ENCODE measurements at places on chromosomes 7 and 10. TPM values are rescaled to one million over a fixed set of nuclear protein-coding genes. Genes with fewer than 3 reads are reported as not detected.

Gene NPSR1
- total RNA-seq = not detected

Gene NKX2-3
- total RNA-seq = not detected

Gene MUC12
- total RNA-seq = 0.54 TPM

GRCh38 chr7:76069238-76069638 is 21.3 kb downstream of the MDH2 start:
- peak; percentile 98 for DNase-seq

DNA sequence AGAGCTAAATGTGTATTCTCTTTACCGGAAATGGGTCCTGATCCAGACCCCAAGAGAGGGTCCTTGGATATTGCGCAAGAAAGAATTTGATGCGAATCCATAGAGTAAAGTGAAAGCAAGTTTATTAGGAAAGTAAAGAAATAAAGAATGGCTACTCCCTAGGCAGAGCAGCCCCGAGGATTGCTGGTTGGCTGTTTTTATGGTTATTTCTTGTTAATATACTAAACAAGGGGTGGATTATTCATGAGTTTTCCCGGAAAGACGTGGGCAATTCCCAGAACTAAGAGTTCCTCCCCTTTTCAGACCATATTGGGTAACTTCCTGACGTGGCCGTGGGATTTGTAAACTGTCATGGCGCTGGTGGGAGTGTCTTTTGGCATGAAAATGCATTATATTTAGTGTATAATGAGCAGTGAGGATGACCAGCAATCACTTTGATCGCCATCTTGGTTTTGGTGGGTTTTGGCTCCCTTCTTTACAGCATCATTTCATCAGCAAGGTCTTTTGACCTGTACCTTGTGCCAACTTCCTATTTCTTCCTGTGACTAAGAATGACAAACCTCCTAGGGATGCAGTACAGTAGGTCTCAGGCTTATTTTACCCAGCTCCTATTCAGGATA is 60.4 kb downstream of the ARL4A start:
- peak; percentile 63 for DNase-seq

GRCh38 chr7:102472126-102473041 is 6.3 kb downstream of the POLR2J start:
- DNase-seq = no peak

DNA sequence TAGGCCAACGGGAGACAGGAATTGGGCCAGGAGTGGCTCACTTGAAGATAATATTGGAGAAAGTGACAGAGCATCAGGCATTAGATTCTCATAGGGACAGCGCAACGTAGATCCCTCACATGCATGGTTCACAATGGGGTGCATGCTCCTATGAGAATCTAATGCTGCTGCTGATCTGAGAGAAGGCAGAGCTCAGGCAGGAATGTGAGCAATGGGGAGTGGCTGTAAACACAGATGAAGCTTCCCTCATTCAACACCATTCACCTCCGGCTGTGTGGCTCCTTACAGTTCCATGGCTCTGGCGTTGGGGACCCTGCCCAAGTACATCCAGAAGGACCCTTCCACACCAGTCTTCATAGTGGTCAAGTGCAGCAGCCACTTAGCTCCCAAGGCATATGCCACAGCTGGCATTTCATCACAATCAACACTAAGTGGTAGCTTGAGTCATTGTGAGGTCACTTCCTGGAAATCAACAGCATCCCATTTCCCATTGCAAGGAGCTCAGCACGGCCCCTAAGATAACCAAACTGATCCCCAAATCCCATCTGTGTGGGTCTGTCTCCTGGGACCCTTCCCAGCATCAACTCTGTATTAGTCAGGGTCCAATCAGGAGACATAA is 174.5 kb downstream of the TPST1 start:
- no peak for DNase-seq

DNA sequence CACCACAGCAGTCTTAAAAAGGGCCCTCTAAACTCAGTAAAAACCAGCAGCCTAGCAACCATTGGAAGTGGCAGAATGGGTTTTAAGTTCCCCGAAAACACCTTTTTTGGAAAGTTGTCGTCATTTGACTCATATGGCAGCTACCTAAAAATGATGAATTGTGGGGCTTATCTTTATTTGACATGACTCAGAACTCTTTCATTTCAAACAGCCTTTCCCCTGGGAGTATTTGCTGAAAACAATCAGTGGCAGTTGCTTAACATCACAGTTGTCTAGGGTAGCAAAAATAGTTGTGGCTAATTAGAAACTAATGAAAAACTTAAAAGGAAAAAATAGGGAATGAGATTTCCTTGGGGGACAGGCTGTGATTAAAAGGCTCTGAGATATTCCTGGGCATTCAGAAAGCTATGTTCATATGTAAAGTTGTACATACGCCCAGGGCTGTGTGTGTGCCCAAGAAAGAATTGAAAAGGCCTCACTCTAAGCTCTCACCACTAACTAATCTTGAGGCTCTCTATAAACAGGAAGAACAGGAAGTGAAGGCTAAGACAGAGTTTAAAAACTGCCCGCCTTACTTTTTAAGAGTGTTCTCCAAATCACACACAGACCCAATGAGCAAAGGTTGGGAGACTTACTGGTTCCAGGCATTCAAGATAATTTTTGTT is 81.7 kb upstream of the HECTD2 start:
- DNase-seq = no peak

All from H4 (cell line).